ENCODE measurements at places on chromosomes 11 and 22.

DNA sequence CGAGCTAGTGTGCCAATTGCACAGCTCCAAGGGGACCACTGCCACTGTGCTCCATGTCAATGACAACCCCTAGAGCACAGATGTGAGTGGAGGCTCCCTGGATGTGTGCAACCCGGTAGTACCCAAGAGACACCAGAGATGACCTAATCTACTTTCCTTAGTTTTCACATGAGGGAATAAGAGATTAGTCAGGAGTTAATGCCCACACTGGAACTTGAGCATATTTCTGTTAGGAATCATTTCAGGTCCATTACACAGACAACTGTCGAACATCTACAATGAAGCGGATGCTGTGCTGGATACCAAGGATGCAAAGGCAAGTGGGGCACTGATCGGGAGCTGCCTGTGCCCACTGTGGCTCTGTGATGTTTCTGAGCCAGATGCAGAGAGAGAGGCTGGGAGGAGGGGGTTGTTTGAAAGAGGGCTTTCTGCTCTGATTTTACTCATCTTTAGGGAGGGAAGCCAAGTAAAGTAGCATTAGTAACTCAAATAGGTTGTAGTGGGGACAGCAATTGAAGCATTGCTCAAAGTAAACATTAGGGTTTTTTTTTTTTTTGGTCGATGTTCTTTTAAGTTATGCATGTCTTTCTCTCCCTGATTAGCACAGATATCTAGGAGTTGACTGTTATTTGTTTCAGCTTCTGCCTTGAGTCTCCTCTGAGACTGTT, 82.5 kb upstream of the SORL1-AS1 start:
- no peak for DNase-seq

- DNase-seq = peak; percentile 57
These were observed 5.8 kb upstream of the SEPTIN5 start for GRCh38 chr22:19708321-19709011.

- no peak for DNase-seq
These were observed 4.8 kb upstream of the TBX1 start for GRCh38 chr22:19755722-19756287.

GRCh38 chr22:41768430-41768829, 32.0 kb upstream of the CCDC134 start:
- DNase-seq = no peak
